DMS153 (cell line): ENCODE measurements at places on chromosomes 3 and 15.

DNA sequence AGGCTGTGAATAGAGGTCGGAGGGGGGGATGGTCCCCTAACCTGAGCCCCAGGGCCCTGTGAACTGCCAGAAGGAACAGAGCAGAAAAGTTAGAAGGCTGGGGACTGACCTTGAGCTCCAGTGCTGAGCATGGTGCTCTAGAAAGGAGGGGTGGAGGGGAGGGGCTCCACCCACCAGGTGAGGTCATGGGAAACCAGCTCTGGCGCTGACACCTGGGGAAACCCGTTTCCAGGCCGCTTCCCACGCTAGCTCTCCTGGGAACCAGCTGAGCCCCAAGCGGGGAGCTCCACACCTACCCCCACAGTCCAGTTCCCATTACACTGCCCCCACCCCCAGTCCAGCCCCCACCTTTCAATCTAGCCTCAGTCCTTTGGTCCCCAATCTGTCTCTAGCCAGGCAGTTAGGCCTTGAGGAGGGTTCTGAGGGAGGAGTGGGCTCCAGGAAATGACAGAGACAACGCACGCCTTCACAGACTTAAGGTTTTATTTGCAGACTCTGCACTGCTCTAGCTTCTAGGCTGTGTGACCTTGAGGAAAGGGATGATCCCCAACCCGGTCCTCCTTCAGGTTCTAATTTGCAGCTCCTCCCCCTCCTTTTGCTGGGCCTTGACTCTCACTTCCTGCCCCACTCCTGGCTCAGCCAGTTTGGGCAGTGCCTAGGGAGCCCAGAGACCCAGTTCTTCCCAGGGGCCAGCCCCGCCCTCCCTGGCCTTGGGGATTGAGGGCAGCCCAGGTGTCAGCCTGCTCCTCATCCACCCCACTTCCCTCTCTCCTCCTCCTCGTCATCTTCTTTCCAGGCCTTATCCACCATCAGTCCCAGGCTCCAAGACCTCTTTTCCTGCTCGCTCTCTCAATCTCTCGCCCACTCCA lies 2.1 kb downstream of the RHOV start:
- no peak for DNase-seq

DNA sequence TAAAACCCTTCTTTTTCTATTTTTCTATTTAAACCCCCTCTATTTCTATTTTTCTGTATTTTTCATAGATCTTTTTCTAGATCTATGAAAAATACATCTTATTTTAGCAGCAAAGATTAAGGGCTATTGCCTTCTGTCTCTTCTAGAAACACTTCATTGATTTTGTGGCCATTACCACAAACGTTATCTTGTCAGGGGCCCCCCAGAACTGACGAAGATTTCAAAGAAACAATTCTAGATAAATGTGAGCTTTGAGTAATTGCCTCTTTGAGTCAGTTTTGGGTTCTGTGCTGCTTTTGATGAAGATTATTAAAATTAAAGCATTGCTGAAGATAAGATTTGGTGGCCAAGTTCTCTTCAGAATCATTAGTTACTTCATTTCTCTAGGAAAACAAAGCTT lies 279.6 kb upstream of the PEX5L start:
- DNase-seq, result no peak

DNA sequence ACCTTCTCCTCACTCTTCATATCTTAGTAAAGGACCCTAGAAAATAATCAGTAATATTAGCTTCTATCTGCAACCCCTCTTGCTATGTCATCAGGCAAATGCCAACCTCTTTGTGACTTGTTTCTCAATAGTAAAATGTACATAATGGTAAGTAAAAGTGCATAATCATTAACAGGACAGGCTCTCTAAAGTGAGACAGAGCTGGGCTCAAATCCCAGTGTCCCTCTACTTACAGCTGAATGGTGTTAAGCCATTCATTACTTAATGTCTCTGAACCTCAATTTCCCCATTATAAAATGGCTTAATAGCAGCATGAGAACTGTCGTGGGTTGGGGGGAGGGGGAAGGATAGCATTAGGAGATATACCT lies 62.6 kb upstream of the ATP11B start:
- no peak for DNase-seq

- no peak for DNase-seq
These were observed 45.6 kb downstream of the CDAN1 start for GRCh38 chr15:42691308-42691707.

DNA sequence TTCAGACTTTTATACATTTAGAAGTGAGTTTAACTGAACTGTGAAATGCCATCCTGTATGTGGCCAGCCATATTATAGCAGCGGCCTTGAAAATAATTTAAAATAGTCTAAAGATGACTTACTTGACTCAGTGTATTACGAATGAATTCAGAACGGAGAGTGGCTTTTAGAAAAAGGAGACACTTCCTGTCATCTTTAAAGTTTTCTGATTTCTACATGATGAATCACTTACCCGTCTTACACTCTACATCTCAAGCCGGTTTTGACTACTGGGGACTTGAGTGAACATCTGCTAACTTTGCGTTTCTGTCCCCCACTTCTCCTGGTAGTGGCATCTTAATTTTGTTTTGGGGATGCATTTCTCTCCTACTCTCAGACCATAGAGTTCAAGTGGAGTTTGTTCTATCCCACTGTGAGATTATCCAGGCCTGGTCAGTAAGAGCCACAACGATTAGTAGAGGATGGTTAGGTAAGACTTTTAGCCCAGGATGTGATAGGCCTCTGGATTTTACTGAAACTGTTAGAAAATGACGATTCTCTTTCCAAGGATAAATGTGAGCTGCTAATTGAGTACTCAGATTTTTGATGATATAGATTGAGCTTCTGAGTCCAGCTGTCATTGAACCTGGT lies 175.4 kb upstream of the CADPS start:
- no peak for DNase-seq

GRCh38 chr15:91535856-91536500 lies 317.5 kb upstream of the SLCO3A1 start:
- no peak for DNase-seq

- no peak for DNase-seq
These were observed 68.5 kb downstream of the TMCC1 start for GRCh38 chr3:129824926-129825541.

GRCh38 chr15:71800835-71801745 lies 9.3 kb upstream of the NR2E3 start:
- DNase-seq, result peak; percentile 14

DNA sequence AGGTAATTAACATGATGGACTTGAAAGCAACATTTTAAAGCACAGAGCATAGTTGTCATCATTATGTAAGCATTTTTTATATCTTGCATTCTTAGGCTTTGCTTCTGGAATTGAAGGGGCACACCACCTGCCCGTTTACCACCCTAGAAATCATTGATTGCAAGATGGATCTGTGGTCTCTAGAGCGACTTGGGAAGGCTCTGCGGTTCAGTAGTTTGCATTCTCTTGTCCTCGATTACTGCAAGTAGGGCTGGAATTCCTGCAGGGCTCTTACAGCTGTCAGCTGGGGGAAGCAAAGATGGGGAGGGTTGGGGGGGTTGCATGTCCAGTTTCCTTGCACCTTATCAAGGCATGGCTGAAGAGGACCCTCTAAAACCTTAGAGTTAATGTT lies 56.7 kb upstream of the RNF7 start:
- DNase-seq, result no peak
